ENCODE measurements at places on chromosomes 1 and 21.
A peak's percentile ranks its signal among the peaks of the same experiment; 100 is the strongest.

- no peak for DNase-seq
Measured at GRCh38 chr21:38861989-38862683, 56.4 kb downstream of the ETS2 start.

DNA sequence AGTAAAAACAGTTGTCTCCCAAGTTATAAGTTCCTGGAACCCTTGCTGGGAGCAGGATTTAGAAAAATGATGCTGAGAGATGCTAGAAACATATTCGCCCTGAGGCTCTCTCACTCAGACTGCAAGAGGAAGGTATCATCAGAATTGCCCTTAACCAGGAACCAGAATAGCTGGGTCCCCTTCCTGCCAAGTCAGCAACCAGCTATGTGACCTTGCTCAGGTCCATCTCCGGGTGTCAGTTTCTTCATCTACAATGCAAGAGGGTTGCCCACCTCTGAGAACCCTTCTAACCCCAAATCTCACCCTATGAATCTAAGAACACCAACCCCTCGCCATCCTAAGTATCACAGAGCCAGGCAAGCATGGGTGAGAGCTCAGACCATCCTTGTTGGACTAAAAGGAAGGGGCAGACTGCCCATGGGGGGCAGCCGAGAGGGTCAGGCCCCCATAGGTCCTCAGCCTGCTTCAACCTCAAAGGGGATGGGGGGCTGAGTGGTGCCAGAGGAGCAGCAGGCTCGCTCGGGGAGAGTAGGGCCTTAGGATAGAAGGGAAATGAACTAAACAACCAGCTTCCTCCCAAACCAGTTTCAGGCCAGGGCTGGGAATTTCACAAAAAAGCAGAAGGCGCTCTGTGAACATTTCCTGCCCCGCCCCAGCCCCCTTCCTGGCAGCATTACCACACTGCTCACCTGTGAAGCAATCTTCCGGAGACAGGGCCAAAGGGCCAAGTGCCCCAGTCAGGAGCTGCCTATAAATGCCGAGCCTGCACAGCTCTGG, 390 bp upstream of the S100A9 start:
- no peak for DNase-seq

GRCh38 chr1:221071777-221072176, 192.5 kb downstream of the HLX start:
- DNase-seq = no peak

GRCh38 chr1:65827346-65827745, 34.7 kb downstream of the PDE4B start:
- no peak for DNase-seq

DNA sequence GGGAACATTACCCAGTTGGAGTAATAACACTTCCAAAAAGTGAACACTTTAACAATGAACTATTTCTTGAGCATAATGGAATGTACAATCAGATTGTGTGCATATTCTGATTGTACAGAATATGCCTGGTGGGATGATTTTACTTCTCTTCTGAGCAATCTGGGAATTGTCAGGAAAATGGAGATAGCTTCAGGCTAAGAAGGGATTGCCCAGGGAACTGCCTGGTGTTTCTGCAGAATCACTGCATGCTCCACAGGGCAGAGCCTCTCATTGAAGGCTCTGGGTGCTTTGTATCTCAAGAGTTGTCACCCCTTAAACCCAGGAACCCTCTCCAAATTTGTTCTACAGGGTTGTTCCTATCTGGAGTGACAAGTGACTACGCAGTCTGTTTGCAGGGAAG, 51.2 kb downstream of the UTP25 start:
- no peak for DNase-seq

DNA sequence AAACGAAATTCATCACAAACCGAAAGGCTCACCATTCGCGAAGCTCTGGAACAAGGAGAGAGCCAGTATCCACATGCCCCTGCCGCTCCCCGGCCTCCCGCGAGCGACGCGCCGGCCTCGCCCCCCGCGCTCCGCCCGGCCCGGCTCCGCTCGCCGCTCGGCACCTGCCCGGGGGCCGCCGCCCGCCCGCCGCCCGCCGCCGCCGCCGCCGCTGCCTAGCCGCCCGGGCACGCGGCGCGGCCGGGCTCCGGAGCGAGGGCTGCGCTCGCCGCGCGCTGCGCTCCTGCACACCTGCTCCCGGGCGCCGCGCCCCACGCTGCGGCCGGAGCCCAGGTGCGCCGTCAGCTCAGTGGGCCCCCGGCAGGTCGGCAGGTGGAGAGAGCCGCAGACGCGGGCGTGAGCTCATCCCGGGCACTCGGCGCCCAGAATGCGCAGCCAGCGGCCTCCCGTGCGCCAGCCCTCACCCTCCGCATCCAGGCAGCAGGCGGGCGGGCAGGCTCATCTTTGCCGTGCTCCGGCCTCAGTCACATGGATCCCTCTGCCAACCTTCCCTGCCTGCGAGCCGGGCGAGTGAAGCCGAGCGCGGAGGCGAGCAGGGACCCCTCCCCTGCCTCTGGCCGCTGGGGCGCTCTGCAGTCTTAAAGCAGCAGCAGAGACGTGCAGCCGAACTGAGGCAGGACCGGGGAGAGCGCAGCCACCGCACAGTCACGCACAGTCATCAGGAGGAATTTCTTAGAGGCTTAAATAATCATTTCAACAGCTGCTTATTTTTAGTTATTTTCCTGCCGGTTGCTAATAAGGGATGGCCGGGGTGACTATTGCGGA, at the start of gene DSCAM:
DSCAM (minus strand) TSS at position 572 of the 825 bp plus-strand sequence; CDS start at position 75, 497 bp downstream.
- no peak for DNase-seq

DNA sequence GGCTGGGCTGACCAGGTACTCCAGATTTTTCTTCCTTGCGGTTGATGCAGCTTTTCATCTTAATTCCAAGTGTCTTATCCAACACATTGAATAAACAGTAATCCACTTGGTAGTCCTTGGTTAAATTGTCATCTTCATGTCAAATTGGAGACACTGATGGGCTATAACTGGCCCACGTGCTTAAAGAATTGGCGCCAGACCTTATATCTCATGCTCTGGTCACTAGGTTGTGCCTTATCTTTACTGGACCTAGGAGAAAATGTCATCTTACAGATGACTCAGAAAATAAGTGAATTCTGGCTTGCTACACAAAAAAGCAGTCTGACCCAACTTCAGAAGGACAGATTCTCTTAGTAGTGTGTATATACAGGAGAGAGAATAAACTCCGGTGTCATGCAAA, 16.2 kb downstream of the LRRC42 start:
- no peak for DNase-seq

- no peak for DNase-seq
Measured at GRCh38 chr21:39106881-39107462, 76.3 kb downstream of the PSMG1 start.

DNA sequence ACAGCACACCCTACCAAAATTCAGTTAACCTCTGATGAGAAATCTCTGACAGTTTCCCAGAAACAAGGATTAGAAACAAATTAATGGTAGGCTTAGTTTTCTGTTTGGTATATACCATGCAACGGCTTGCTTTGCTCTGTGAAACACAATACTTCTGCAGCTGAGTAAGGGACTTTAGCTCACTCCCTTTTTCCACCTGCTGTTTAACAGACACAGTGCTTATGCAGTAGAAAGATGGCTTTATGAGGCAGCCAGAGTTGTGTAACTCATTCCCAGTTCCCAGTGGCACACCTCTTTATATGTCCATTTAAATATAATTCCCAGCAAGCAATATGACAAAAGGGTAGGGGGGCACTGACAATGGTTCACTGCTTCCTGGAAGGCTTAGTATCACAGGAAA, 124.0 kb downstream of the PIGK start:
- no peak for DNase-seq

DNA sequence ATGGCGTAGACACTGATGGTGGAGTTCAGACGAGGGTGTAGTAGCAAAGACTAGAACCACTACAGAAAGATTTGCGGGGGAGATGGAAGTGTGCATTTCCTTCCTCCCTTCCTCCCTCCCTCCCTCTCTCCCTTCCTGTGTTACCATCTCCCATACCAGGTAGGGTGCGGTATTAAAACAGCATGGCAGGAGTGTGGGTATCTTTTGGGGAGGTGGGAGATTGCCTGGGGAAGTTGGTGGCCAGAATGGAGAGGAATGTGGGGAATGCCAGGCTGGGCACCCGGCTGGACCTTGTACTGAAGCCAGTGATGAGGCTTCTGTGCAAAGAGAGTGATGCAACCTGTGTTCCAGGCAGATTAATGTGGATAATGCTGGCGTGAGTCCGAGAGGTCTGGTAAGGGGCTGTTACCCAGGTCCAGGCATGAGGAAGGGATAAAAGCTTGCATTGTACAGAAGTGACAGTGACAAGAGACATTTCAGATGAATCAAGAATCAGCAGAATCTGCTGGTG, 30.3 kb upstream of the PPP2R5A start:
- DNase-seq = no peak

DNA sequence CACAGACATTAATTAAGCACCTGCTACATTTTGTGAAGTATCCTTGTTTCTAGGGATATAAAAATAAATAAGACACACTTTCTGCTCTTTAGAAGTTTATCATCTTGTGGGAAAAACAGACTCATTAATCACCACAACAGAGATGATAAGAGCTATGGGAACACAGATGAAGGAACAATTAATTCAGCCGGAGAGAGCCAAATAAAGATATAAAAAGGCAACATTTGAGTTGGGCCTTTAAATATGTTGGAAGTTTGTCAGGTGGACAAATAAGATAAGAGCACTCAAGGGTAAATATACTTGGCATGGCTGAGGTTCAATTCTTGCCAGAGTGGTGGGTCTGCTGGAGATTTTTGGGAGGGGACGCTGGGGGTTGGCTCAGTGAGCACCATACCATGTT, 34.2 kb upstream of the VTCN1 start:
- no peak for DNase-seq

DNA sequence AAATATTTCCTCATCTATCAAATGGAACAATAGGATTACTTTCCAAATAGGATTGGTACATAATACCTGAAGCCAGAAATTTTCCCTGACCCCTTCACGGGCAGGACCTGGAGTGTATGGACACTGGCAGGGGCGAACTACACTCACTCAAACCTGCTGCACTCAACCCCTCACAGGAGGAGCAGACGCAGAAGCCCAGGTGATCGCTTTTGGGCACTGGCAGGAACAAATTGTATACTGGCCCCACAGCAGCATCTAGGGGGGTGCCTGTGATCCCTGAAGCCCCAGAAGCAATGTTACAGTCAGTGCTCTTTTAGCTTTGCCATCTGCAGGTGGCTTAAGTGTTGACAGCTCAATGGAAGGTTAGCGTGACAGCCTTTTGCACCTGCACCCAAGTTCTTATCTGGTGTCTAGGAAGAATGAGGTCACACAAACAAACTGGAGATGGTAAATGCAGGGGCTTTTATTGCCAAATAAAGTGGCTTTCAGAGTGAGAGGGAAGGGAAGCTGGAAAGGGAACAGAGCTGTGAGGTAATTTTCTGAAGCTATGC, 199.2 kb upstream of the NEGR1 start:
- DNase-seq = no peak

DNA sequence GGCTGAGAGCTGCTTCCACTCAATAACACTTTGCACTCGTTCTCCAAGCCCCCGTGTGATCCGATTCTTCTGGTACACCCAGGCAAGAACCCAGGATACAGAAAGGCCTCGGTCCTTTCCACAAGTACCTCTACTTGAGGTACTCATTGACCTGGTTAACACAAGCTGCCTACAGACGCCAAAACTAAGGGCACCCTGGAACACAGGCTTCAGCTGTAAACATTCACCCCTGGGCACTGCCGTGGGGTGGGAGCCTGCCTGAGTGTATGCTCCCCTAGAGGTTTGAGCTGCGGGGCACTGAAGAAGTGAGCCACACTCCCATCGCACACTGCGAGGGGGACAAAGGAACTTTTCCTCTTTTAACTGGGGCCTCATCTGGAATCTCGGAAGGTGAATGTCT, 30.5 kb downstream of the LRRC3 start:
- DNase-seq = no peak

DNA sequence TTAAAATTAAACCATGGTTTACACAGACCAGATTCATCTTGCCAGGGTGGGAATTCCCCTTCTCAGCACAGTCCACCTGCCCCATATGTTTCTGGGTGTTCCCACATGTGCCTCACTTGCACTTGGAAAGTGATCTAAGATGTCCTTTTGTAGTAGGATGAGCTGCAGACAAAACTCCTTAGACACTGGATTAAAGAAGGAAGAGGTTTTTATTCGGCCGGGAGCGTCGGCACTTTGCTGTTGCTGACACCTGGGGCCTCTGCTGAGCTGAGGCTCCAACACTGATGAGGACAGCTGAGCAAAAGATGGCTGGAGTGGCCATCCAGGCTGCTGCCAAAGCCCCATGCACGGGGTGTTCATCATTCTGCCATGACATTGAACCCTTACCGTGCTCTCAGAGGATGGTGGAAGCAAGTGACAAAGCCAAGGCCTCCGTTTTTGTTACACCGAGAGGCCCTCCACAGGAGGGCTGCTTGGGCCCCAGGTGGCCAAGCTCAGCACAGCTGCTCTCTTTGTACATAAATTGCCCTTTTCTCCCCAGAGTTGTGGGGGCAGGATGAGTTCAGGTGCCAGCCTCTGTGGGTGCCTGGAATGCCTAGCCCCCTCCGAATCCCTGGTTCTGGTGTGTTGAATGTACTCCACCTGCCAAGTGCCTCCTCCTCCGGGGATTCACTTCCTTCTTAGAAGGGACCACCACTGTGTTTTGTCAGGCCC, 7.3 kb upstream of the ACOT11 start:
- DNase-seq = no peak

DNA sequence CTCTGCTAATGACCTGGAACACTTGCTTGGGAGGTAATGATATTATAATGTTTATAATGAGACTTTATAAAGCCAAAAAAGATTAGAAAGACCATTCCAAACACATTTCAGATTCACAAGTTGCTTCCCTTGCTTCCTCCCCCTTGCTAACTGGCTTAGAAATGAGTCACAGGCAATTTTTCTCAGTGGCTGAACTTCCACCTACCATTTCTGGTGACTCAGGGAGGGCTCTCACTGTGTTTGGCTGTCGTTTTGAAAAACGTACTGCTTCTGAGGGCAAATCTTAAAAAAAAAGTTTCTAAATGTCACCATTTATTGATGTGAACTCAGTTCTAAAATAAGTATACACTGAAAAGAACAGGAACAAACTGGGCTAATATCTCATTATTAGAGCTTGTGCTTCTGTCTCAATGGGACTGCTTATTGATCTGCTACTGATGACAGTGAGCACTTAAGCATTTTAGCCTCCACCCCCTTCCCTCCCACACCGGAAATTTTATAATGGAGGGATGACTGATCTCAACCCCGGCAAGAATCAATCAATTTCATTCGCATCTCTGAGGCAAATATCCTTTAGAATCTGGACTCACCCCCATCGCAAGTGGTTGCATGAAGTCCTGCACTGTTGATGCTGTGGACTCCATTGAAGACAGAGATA, 278.3 kb downstream of the KCTD3 start:
- DNase-seq = peak; percentile 31

DNA sequence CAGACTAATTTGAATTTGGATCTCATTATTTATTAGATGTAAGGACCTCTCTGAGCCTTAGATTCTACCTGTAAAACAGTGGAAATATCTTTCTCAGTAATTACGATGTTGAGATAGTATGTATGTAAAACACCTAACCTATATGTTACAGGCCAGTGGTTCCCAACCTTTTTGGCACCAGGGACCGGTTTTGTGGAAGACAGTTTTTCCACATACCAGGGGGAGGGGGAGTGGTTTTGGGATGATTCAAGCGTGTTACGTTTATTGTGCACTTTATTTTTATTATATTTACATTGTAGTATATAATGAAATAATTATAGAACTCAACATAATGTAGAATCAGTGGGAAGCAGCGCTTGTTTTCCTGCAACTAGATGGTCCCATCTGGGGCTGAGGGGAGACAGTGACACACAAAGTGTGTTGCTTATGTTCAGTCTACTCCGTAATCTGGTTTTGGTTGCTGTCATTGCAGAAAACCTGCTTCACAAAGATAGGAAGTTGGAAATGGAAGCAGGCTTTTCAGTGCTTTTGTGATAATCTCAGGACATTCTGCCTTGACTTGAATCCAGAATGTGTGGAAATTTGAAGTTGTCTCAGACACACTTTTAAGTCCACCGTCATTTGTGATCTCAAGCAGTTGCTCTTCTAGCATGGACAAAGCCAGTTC, 12.8 kb downstream of the XPR1 start:
- DNase-seq = no peak

All from brain microvascular endothelial cell (primary cell).